Activated CD4-positive, alpha-beta T cell treated with anti-CD3 and anti-CD28 coated beads, Interleukin-2, Interleukin-6, amounts not matched to agents 100 ng/mL and 50 ng/mL, durations not matched to agents 16 hours and 8 hours (primary cell): ENCODE measurements at places on chromosomes 1 and 21.

DNA sequence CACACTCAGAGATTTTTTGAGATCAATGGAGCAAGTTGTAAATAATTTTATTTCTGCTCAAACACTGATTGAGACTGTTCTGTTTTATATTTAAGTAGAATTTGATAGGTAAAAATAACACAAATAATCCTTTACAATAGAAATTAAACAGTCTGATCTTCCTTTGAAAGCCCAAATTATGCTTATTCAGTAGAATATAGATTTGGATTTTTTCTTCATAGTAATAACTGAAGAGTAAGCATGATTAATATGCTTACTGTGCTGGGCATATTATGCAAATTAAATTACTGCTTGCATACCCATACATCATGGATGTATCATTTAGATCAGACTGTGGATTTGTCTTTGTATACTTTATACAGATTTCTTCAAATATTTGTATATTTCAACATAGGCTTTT, 121.4 kb downstream of the LEPR start:
- DNase-seq: no peak

GRCh38 chr1:21667348-21668231, 1.6 kb downstream of the RAP1GAP start:
- DNase-seq: no peak

DNA sequence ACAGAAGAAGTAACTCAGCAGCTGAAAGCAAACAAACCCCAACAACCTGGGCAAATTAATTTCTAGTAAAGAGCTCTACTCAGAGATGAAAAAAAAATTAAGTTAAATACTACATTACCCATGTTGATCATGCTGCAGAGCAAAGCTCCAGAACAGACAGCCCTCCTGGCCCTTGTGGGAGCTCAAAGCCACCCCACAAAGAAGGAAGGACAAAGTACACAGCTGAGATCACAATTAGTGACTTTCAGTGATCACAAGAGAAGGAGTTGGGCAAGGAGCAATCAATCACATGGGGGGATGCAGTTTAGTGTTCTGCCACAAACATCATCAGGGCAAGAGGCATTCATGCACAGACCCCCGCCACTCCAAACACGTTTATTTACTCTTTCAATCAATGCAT, 114.2 kb downstream of the DAB1 start:
- DNase-seq: no peak

GRCh38 chr1:180994262-180994661, 28.4 kb downstream of the STX6 start:
- DNase-seq: peak; percentile 9

GRCh38 chr1:5611431-5611830, 380.8 kb downstream of the NPHP4 start:
- no peak for DNase-seq

DNA sequence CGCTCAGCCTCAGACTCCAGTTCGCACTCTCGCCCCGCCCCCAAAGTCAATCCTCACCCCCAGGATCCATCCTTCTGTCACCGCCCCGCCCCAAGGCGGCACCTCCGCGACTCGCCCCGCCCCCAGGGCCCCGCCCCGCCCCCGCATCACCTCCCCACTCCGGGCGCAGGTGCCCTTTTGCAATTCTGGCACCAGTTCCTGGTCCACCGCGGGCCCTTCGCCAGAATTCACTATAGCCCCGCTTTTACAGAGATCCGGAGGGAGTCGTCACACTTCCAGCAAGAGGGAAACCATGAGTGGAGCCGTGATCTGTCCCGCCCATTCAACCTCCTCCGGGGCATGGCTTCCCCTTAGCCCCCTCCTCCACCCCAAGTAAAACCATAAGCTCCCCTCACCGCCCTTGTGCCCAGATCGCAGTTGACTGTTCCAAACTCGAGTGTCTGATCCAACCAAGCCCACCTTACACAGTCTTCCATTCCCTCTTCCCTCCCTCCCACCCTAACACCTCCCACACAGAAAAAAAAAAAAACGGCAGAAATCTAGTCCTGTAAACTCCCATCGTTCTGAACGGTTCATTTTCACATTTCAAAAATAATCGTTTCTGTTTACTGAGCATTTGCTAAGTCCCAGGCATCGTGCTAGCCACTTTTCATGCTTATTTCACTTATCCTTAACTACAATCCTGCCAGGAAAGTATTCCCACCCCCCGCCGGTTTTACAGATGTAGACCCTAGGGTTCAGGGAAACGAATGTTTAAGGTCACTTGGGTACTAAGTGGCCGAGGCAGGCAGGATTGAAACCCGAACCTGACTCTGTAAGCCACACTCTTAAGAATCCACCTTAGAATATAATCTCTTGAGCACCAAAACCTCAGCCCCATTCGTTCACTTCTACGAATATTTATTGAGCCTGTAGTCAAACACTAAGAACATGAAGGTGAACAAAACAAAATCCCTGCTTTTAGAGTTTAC, 1.3 kb upstream of the DNAJC16 start:
- DNase-seq: no peak

- DNase-seq: no peak
Measured at GRCh38 chr1:203544978-203545816, 51.2 kb downstream of the OPTC start.

- no peak for DNase-seq
Measured at GRCh38 chr1:24344090-24344742, 25.1 kb downstream of the GRHL3 start.

GRCh38 chr1:62523860-62524259, 73.5 kb upstream of the ANGPTL3 start:
- DNase-seq: no peak

DNA sequence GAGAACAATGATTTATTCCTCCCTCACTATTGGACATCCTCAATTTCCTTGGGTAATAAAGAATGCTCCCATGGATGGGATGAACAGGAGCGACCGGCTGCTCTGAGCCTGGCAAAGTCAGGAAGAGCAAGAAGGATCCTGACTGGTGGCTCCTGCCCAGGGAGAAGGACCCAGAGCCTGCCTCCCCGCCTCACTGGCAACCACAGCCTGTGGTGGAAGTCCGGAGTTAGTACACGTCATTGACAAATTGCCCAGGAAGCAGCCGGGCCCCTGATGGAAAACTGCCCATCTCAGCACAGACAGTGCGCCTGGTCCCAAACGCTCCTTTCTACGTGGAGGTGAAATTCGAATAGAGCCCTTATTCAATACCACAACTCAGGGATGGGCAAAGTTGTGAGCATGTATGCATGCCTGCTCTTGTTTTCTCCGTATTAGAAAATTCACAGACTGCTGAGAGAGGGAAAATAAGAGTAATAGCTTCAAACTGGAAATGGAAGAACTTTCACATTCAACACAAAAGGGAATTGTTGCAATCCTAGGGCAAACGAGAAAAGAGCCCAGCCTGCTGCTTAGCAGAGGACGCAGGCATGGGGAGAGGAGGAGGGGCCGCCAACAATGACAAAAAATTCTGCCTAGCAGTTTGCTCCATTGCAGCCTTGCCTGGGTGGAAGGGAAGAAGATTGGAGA, 397.1 kb upstream of the VAMP3 start:
- DNase-seq: no peak

- DNase-seq: no peak
Measured at GRCh38 chr21:31162827-31163226, 124.6 kb upstream of the KRTAP19-8 start.

DNA sequence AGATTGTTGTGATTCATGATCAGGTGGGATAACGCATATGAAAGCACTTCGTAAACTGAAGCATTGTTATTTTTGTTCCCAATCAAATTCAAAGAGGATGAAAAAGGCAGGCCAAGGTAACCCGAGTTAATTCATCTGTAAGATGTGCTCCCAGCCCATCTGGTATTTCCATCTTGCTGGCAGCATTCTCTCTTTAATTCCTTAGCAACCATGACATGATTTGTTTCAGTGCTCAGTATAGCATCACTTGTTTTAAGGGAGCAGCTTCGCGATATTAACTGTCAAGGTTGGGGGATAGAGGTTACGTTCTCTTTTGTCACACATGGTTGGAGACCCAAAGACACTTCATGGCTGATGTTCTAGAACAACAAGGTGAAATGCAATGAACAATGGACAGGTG, 6.4 kb downstream of the TSPAN2 start:
- no peak for DNase-seq

DNA sequence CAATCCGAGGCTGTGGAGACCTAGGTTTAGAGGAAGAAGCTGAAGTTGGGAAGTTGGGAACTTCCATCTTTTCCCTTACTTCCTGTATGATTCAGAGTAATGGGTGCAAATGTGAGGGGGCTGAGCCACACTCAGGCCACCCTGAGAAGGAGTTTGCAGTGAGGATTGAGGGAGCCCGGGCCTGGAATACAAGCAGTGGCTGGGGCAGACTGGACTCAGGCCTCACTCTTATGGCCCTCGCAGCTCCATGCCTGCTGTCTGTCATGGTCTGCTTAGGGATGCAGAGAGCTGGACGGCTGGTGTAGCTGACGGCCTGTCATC, 73.7 kb upstream of the RAB4A start:
- no peak for DNase-seq

DNA sequence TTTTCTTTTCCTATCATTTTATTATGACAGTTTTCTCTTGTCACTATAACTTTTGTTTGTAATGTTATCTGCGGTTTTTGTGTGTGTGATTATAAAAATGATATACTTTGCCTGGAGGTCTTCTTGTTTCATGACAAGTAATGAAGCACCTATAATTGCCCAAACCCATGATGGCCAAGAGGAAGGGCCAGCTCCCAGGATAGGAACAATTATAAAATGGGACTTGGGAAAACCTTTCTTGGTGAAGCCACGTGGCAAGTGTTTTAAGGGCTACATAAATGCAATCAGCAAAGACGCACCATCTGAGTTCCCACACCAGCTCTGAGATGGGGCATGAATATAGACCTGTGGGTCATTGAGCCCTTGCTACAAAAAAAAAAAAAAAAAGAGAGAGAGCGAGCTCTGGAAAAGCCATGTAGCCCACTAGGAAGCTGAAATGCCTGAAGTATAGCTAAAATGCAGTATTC, 462.6 kb upstream of the RUNX1 start:
- DNase-seq: no peak

DNA sequence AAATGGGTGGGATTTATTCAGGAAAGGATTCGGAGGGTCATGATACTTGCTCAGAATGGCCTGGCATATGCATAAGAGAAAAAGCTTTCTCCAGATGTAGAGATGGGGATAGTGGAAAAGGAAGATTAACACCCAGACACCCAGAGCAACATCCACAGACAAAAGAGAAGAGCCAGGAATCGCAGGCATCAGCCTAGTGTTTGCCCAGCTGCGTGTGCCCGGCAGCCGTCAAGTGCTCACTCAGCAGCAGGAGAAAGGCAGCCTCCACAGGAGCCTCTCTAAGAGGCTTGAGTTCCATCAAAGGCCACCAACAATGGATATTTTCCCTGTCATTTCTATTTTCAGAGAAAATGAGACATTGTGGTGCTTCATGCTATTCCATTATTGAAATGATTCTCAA, 54.7 kb downstream of the NTPCR start:
- no peak for DNase-seq

- no peak for DNase-seq
Measured at GRCh38 chr1:109786112-109786480, 22.4 kb upstream of the EPS8L3 start.

DNA sequence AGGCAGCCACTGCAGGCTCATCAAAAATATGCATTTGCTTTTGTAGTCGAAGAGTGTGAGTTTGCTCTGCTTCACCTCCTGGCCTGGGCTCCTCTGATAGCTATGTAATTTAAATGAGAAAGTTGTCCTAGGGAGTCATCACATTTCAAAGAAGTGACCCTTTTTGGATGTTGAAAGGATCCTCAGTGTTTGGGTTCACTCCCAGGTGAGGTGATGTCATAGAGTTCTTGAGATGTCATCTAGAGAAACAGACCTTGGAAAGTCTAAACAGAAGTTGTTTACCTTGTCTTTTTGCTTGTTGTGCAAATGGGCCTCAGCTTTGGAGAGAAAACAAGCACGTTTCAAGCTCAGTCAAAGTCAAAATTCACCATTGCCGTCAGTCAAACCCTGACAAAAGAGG, 92.0 kb upstream of the BARHL2 start:
- DNase-seq: no peak

DNA sequence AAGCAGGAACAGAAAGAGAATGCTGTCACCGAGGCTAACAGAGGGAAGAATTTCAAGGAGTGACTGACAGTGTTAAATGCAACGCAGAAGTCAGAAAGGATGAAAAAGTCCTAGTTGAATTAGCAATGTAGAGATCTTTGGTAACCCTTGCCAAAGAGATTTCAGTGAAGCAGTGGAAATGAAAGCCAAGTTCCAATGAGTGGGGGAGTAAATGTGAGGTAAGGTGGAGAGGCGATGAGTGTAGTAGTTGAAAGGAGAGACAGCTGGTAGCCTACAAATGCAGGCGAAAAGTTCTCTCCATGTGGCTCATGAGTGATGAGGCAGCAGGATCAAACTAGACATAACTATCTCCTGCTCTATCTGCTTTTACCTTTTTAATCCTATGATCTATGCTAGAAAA, 74.6 kb upstream of the IPO9 start:
- no peak for DNase-seq

GRCh38 chr1:245031041-245031440, 123.7 kb upstream of the KIF26B start:
- no peak for DNase-seq

GRCh38 chr1:68232289-68233148, at the start of gene WLS:
WLS (minus strand) TSS chr1:68232523; CDS start chr1:68232299, 224 bp downstream.
- DNase-seq: no peak

DNA sequence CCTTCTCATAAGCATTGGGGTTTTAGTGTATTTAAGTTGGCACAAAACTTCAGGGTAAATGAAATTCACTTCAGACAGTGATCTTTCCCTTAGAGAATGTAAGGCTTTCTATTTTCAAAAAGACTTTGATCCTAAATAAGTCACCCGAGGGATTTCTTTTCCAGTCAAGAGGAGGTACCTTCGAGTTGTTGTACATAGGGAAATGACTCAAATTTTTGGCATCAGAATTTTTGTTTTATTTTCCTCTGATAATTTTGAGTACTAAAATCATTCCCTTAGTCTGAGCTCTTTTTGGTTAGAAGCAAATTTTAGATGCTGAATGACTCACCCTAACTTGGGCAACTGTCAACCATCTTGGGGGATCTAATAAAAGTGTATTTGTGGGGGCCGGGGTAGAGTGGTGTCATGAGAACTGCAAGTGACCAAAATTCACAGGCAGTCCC, 193.9 kb downstream of the DHRS3 start:
- no peak for DNase-seq

DNA sequence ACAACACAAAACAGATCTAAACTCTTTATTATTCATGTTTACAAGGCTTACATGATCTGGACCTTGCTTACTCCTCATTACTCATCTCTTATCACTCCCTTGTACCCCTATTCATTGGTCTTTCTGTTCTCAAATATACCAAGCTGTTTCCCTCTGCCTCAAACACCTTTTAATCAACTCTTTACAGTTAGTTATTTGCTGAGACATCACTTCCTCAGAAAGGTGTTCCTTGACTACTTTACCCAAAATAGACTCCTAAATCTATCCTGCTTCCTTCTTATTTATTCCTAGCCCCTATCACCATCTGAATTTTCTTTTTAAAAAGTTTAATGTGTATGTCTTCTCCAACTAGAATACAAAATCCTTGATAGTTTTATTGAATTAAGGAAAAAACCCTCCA, 100.6 kb upstream of the SLFNL1 start:
- no peak for DNase-seq

DNA sequence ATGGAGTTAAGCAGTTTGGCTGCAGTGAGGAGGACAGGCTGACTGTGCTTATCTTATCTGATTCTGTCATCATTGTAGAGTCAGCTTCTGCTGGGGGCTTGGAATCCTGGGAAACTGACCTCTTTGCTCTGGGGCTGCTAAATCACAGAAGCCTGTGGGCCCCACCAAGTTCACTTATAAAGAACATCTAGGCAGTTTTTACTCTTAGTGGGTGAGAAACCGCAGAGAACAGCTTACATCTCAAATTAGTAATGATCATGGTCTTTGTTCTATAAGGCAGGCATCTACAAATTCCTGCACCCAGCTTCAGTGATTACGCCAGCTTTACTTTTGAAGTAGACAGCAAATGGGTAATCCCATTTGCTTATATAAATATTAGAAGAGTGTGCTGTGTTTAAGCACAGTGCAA, 75.7 kb downstream of the ZC3H11B start:
- DNase-seq: peak; percentile 7
